Left cardiac atrium (tissue), 4 donors: ENCODE measurements at places on chromosomes 13 and 19.

GRCh38 chr19:10290357-10290875 is 664 bp downstream of the ICAM5 start:
- peak; percentile 58 for DNase-seq

DNA sequence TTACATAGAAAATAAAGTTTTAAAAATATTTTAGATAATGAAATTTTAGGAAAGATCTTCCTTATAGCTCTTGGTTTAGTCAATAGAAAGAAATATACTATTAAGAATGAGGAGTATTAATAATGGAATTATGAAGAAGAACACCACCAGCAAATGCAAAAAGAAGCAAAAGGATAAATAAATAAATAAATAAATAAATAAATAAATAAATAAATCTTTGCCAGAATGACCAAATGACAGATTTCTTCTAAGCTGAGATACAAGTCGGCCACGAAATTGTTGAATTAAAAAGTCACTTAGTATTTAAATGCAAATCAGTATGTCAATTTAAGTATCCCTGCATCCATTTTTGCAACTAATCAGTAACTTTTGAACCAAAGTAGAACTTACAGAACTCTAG is 95.9 kb downstream of the DACH1 start:
- DNase-seq, result no peak

DNA sequence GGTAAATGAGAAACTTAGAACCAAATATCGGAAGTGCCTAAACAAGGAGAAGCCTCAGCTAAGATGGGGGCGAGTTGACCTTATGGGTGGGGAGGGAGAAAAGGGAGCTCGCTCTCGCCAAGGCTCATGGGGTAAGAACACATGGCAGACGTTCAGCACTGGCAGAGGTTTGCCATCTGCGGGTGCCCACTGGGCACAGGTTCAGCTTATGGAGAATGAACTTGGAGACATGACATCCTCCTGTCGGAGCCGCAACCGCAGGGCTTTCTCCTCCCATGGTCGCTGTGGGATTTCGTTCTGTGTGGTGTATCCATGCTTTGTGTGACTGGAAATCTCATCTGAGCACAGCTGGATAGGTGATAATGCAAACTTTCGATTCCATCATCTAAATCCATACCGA is 36.1 kb upstream of the PEPD start:
- DNase-seq, result no peak

DNA sequence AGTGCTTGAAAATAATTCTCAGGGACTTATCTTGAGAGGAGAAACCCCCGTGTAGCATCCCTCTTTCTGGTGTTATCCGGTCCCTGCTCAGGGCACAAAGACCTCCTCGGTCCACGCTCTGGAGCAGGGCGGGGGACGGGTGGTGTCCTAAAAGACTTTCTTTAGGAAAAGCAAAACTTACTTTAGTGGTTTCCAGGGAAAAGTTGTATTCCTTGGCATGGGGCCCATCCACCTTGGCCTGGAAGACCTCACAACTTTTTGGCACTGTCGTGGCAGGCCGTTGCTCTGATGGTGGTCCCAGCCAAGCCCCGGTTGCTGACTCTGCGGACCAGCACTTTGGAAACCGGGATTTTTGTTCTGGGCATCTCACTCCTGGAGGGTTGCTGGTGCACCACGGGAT is 2.7 kb downstream of the AMER2 start:
- DNase-seq, result no peak

DNA sequence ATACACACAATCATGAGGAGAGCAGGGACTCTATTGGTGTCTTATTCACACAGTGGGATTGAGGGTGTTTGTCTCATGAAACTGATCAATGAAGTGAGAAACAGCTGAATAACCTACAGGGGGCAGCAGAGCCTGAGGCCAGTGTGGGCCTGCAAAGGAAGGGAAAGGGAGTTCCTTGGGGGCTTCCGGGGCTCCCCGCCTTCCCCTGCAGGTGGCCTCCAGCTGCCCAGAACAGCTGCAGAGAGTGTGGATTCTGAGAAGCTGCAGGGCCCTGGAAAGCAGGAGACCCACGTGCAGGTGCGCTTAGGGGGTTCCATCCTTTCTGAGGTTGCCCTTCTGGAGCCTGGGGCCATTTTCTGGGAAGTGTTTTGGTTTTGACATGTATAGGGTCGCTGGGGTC is 20.1 kb downstream of the ZNF763 start:
- DNase-seq, result no peak

DNA sequence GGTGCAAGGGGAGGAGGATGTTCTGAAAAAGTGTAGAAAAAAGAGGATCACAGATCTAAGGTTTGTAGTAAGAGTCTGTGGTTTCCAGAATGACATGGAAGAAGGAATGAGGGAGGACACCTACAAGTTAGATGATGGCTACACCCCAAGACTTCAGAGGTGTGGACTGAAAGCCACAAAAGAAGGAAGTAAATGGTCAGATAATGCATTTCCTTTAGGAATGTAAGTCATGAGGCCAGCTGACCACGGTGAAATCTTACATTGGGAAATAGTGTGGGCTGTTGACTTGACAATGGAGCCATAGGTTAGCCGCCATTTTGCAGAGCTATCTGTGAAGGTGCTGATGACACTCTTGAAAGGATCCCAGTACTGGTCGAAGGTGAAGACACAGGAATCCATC is 25.3 kb upstream of the FBXO27 start:
- no peak for DNase-seq

DNA sequence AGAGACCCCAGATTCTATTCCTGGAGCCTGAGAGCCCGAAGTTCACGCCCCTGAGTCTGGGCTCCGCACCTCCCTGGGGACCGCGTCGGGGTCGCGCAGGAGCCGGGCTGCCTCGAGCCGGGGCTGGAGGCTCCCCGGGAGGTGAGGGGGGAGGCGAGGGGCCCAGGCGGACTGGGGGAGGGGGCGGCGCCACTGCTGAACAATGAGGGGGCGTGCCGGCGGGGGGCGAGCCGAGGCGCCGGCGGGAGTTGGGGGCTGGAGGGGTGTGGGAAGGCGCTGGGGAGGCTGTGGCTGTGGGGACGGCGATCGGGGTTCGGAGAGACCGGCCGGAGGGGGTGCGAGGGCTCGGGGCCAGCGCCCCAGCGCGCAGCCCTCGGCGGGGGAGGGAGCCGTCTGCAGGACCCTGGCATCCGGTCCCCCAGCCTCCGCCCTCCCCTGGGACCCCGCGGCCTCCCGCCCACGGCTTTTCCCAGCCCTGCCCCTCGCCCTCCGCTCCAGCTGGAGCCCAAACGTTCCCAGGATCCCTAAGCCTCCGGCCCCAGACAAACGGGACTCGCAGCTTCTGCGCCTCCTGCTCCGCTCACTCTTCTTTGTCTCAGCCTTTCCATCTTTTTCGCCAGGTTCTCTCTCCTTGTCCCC is 922 bp downstream of the PLEKHG2 start:
- peak; percentile 78 for DNase-seq

- no peak for DNase-seq
These were observed 46.1 kb downstream of the OXGR1 start for GRCh38 chr13:96948127-96948526.

DNA sequence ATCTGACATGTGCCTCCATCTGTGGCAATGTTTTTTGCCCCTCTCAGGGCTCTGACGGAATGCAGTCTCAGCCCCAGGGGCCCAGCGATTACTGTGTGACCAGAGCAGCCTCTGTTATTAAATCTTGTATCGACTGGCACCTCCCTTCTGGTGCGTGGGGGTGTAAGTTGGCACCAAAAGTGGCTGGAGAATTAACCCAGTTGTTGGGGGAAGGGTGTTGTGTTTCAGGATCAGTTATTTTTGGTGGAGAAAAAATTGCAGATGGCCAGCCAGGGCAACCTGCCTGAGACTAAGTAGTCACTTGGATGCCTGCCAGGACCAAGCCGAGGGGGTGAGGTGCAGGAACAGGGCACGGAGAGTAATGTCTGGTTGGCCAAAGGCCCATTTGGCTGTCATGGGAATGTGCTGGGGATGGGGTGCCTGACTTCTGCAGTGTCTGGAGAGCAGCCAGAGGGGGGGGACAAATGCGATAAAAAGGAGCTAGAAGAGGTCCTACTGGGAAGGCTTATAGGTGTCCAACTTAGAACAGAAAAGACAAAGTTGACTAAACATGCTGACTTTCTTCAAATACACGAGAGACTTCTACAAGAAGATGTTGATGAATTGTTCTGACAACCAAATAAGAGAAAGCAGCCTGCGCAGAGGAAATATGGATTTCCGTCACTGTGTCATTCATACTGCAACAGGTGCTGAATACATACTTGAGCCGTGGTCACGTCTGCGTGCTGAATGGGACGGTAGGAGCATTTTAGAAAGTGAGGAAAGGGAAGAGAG is 69.8 kb downstream of the SIAH3 start:
- DNase-seq, result peak; percentile 56

- no peak for DNase-seq
These were observed 23.3 kb upstream of the POSTN start for GRCh38 chr13:37621811-37622361.

DNA sequence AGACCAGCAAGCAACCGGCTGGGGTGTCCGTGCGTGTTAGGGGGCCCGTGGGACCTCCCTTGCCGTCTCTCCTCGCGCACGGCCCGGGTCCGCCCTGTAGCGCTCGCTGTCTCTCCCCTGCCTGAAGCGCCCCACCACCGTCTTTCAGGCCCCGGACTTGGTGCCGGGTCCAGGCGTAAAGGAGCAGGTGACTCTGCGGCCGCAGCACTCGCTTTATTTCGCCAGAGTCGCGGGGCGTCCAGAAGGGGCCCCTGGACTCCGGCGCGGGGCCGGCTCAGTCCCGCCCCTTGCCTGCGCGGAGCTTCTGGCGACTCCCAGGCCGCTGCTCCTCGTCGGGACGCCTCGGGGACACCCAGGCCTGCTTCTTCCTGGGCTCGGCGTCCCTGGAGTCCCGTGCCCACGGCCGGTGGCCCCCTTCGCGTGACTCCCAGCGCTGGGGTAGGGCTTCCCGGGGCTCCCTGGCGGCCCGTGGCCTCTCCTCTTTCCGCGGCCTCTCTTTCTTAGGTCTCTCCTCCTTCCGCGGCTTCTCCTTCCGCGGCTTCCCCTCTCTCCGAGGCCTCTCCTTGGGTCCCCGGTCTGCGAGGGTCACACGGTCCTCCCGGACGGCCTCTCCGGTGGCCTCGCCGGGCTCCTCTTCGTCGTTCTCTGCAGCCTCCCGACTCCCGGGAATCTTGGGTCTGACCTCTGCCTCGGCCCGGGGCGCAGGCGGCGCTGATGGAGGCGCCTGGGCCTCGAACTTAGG is 3.1 kb downstream of the AMH start:
- DNase-seq, result peak; percentile 7

GRCh38 chr13:26557051-26557392 is 461 bp upstream of the WASF3 start:
- DNase-seq, result no peak

DNA sequence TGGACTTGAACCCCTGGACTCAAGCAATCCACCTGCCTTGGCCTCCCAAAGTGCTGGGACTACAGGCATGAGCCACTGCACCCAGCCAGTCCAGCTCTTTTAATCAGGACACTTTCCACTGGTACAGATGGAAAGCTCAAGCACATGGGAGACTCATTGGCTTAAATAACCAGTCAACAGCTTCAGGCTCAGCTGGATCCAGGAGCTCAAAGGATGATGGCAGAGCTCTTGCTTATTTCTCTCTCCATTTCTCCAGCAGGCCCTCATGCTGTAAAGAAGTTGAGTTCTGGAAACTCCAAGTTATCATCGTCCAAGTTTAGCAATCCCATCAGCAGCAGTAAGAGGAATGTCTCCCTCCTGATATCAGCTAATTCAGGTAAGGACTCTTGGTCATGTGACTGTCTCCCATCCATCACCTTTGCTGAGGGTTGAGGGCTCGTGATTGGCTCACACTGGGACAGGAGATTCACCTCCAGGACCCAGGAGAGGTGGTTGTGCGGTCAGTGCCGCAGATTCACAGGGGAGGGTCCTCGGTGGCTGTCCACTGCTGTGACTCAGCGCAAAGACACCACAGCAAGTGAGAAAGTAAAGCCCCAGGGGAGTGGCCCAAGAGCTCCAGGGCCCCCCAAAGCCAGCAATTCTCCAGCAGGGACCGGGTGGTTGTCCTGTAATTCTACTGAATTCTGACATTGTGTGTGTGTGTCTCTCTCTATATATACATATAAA is 5.1 kb downstream of the CCL25 start:
- DNase-seq, result no peak

GRCh38 chr19:31286491-31286890 is 62.7 kb downstream of the TSHZ3 start:
- no peak for DNase-seq

GRCh38 chr13:43039966-43040365 is 16.6 kb downstream of the DNAJC15 start:
- no peak for DNase-seq

DNA sequence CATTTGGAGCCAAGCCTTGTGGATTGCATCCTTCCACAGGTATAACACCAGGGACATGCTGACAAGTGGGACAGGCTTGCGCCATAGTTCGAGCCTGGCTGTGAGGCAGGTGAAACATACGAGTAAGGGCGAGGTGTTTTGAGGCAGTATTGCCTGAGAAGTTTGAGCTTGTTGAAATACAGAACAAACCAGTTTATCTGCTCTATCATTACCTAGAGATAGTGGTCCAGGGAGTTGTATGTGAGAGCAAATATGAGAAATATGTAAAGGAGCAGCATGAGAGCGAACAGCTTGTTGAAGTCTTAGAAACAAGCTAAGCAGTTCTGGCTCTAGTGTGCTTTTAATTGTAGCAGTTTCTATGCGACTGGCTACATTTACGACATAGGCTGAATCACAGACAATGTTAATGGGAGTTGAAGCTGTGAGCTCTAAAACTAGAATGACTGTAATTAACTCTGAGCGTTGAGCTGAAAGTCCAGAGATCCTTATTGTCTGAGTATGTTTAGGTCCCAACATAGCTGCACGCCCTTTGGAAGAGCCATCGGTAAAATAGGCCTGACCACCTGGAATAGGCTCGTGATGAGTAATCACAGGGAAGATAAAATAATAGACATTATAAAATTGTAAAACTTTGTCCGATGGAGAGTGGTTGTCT is 8.2 kb downstream of the ZNF439 start:
- DNase-seq, result no peak

- no peak for DNase-seq
These were observed 2.6 kb upstream of the LGALS4 start for GRCh38 chr19:38815059-38816001.

DNA sequence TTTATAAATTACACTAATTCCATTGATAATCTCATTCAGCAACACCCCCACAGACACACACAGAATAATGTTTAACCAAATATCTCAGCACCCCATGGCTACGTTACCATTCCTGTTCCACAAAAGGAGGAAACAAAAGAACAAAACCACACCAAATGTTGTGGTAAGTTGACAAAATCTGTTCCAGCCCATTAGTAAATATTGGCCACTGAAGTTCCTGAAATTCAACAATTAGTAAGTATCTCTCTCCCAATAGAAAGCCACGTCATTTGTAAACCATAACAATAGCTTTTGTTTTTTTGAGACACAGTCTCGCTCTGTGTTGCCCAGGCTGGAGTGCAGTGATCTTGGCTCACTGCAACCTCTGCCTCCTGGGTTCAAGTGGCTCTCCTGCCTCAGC is 2.3 kb upstream of the FCAR start:
- DNase-seq, result no peak

GRCh38 chr13:97423300-97424045 is 10.5 kb upstream of the RAP2A start:
- no peak for DNase-seq

GRCh38 chr19:16369664-16370576 is 45.3 kb downstream of the KLF2 start:
- DNase-seq, result no peak
